ENCODE measurements at places on chromosomes 16 and 17.

- no peak for DNase-seq
Observed at GRCh38 chr16:69830534-69831211, 68.5 kb downstream of the WWP2 start.

DNA sequence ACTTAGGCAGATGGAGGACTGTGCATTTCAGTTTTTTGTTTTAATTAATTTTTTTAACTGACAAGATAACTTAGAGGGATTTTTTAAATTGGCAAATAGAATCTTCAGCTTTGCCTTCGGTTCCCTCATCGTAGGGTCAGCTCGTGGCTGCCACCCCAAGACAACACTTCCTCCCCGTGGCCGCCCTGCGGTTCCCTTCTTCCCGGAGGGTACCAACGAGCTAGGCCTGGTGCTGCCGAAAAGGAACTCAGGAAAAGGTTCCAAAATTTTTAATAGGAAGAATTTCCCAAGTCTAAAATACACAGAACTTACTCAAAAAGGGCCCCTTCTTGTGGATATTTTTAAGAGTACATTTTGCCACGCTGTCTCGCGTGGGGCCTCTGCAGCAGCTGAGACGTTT lies 210.4 kb upstream of the CHMP6 start:
- no peak for DNase-seq

GRCh38 chr17:67526700-67527099 lies 149.6 kb downstream of the PITPNC1 start:
- no peak for DNase-seq

- no peak for DNase-seq
Observed at GRCh38 chr17:76000016-76000754, 470 bp upstream of the CDK3 start.

- no peak for DNase-seq
Observed at GRCh38 chr17:60745544-60745943, 67.9 kb downstream of the BCAS3 start.

GRCh38 chr17:17812211-17813054 lies 24.4 kb downstream of the SREBF1 start:
- no peak for DNase-seq

DNA sequence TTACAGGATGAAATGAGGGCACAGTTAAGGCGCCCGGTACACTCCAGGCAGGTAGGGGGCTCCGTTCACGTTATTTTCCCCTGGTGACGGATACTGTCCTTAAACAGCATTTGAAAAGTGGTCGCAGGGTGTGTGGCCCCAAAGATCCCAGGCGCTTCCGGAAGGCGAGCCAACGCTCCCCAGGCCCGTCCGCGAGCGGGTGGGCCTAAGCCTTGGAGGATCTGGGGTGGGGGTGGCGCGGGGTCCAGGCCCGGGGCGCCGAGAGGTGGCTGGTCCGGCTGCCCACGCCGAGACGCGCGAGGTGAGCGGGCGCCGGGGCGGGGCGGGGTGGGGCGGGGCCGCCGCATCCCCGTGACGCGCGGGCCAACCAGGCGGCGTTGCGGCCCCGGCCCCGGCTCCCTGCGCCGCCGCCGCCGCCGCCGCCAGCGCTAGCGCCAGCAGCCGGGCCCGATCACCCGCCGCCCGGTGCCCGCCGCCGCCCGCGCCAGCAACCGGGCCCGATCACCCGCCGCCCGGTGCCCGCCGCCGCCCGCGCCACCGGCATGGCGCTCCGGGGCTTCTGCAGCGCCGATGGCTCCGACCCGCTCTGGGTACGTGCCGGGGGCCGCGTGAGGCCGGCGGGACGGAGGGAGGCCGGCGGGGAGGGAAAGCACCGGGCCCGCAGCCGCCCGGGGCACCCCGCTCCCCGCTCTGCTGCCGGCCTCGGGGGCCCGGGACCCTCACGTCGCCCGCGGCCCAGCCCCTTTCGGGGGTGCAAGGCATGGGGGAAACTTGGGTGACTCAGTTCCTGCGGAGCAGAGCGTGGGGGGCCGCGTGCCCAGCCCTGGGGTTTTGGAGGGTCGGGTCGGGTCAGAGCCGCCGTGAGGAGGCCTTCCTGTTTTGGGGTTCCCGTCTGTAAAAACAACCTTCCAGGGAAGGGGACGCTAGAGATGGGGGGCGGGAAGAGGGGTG lies at the start of gene ABCC1:
TSS of gene ABCC1 (plus strand) at position 407 of the 951 bp plus-strand sequence. CDS start at position 543, 136 bp downstream.
- DNase-seq: no peak

GRCh38 chr16:8756755-8757154 lies 40.7 kb downstream of the TMEM186 start:
- no peak for DNase-seq

DNA sequence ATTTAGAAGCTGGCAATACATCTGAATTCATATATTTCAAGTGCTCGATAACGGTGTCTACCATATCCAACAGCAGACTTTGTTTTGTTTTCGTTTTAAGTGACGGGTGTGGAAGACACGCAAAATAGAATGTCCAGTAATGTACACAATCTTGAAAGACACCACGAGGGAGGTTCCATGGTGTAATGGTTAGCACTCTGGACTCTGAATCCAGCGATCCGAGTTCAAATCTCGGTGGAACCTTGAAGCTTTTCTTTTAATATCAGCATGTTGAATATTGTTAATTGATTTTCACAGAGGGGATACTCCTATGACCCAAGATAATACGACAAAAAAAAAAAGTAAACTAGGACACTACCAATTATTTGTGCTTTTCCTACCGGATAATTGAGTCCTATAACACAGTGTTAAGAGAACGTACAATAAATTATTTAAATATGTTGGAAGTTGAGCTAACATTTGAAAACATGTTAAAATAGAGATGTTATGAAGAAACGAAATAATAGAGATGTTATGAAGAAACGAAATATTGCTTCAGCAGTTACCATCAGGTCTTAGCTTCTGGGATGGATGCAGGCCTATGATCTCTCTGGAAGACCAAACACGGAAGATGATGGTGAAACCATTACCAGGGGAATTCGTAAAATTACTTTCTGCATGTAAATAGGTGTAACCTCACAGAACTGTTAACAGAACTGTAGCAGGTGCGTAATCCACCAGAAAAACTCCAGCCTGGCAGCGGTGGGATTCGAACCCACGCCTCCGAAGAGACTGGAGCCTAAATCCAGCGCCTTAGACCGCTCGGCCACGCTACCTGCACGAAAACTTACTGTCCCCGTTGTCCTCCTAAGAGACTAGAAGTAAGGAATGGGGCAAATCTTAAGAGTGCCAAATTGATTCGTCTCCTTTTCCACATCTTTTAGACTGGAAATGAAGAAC lies 1.5 kb upstream of the ALOXE3 start:
- DNase-seq: peak; percentile 95

GRCh38 chr17:49880291-49881053 lies 32.6 kb upstream of the TAC4 start:
- no peak for DNase-seq

- DNase-seq: no peak
Observed at GRCh38 chr16:78852081-78852635, 748.4 kb downstream of the MAF start.

DNA sequence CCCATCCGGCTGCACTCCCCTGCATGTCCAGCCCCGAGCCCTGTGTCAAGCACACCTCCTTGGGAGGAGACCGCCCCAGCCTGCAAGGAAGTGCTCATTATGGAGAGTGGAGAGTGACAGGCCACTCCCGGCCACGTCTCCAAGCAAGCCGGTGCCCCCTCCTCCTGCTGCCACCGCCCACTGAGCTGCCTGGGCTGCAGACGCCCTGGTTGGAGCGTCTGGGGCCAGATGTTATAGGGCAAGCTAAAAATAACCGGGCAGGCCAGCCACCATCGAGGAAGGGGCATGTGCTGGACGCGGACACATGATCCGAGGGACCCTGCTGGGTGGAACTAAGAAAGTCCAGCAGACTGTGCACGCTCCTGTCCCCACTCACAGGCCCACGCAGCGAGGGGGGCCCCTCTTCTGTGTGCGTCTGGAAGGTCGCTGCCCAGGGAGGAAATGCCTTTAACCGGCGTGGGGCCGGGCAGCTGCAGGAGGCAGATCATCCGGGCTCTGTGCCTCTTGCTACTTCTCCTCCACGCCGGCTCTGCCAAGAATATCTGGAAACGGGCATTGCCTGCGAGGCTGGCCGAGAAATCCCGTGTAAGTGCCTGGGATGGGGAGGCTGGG lies at the start of gene WFDC1:
TSS of gene WFDC1 (plus strand) at position 348 of the 612 bp plus-strand sequence. CDS start at position 442, 94 bp downstream.
- no peak for DNase-seq

DNA sequence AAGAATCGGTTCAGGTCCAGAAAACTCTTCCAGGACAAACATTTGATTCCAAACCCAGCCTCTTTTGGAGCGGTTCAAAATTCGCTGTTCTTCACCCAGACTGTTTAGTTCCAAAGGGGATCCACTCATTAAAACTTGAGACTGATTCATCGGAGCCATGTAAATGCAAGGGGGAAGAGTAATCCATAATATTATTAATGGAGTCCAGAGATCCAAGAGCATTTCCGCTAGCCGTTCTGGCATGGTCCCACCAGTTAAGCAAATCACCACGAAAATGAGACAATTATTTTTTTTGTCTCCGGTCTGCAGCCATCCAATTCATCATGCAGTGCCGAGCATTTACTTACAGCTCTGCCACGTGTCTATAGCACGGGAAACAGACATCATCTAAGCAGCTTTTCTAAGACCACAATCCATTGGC lies 15.1 kb downstream of the CDH8 start:
- DNase-seq: no peak

GRCh38 chr17:82887255-82888164 lies 47.7 kb upstream of the ZNF750 start:
- DNase-seq: no peak

GRCh38 chr17:57215317-57215716 lies 41.0 kb upstream of the MSI2 start:
- no peak for DNase-seq

GRCh38 chr17:38922538-38923297 lies 2.7 kb upstream of the LASP1NB start:
- DNase-seq: no peak

- no peak for DNase-seq
Observed at GRCh38 chr17:61397086-61397842, 2.4 kb upstream of the TBX2 start.

DNA sequence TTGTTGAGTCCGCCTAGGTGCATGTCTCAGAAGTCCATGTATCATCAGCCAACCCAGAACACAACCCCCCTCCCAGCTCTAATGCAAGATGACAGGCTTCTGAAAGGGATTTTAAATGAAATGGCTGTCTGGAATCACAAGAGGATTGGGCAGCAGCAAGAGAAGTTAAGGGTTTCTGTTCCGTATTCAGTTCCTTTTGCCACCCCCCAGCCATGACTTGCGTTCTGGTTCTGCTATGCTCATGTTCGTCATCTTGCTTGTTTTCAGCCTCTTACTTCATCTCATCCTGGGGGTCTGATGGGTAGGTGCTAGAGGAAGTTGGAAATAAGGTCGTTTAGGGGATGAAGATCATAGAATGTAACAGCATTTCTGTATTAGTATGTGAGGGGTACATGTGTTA lies 12.0 kb downstream of the MINK1 start:
- no peak for DNase-seq

DNA sequence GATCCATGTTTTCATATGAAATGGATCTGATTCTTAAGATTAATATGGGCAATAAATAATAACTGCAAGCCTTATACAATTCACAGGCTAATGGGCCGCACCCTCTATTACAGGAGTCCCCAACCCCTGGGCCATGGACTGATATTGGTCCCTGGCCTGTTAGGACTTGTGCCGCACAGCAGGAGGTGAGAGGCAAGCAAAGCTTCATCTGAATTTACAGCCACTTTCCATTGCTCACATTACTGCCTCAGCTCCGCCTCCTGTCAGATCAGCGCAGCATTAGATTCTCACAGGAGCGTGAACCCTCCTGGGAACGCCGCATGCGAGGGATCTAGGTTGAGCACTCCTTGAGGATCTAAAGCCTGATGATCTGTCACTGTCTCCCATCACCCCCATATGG lies 26.8 kb downstream of the METTL16 start:
- DNase-seq: no peak

GRCh38 chr17:22463110-22463850 lies 771.0 kb downstream of the KCNJ18 start:
- DNase-seq: no peak

DNA sequence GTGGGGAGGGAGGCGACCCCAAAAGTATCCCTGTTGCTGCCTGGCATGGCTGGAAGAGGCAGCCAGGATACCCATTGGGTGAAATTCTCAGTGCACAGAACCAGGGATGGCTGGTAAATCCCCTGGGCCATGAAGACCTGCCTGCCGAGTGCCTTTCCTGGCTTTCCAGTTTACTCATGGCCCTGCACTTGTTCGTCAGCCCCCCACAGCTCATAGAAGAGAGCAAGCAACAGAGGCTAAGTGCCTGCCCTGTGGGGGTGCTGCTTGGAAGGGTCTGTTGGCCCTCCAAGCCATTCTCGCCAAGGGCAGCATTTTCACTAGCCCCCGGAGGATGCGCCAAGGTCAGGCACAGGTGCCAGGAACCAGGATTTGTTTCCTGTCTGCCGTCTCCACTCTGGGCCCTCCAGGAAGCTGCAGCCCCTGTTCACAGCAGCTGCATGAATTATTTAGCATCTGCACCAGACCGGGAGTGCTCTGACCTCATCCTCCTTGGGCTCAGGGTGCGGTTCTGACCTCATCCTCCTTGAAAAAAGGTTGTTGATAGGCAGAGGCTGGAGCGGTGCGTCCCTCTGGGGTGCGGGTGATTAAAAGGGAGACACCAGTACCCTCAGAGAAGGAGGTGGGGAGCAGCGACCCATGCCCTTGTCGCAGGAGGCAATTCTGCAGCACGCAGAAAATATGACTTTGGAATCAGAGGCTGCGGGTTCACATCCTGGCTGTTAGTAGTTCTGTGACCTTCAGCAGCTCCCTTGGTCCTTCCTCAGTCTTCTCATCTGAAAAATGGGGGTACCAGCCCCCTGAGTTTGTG lies 14.2 kb upstream of the CD300A start:
- DNase-seq: no peak

- no peak for DNase-seq
Observed at GRCh38 chr16:2819939-2820835, 3.1 kb downstream of the PRSS21 start.

DNA sequence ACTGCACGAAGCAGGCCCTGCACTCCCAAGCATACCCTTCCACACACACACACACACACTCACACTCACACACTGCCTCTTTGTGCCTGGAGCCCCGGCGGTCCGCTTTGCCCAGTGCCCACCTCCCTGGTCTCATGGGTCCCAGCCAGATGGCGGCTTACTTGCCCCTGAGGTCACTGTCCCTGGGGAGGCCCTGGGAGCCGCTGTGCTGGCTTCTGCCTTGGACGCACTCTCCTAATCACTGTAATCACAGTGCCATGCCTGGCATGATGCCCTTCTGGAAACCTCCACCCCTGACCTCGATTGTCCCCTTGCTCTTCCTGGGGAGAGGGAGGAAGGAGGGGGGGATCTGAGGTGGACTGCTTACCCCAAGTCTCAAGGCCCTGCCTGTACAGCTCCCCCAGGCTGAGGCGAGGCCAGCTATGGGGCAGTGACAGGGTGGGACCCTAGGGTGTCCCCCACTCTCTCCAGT lies 36.0 kb downstream of the ARHGAP23 start:
- no peak for DNase-seq

GRCh38 chr16:1538804-1539520 lies 5.5 kb downstream of the TMEM204 start:
- no peak for DNase-seq

DNA sequence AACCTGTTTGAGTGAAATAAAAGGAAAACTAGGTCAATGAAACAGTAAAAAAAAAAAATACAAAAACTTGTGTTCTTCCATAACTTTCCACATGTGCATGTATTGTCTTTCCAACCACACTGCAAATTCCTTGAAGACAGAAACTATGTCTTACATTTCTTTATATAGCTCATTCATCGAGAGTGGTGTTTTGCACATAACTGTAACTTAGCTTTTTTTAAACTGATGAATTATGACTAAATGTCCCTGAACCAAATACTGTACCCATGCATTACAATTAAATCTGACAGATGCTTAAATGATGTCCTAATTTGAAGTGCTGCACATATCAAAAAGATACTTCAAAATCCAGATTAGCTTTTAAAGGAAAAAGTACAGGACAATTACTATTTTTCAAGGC lies 50.1 kb downstream of the BRIP1 start:
- no peak for DNase-seq
